ENCODE measurements at places on chromosomes 16 and 17. TPM values are rescaled to one million over a fixed set of nuclear protein-coding genes. Genes with fewer than 3 reads are reported as not detected.

DNA sequence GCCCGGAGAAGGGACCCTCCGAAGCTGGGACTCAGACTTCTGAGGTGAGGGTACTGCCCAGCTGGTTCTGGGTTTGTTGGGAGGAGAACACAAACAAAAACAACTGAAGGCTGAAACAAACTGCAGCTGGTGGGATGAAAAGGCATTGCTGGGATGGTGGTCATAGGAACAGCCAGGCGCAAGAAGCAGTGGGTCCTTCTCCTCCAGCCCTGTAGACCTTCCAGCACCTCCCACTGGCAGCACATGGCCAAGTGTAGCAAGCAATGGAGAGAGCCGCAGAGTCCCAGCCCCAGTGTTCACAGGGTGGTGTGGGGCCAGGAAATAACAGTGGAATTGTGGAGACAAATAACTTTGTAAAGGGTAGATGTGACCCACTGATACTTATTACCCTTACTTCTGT, 48.7 kb upstream of the FOXJ1 start:
- no peaks in the 10 kb centered on the region for H3K27me3 ChIP-seq
- DNase-seq: no peak
- no peak overlapping the region for H3K4me3 ChIP-seq

DNA sequence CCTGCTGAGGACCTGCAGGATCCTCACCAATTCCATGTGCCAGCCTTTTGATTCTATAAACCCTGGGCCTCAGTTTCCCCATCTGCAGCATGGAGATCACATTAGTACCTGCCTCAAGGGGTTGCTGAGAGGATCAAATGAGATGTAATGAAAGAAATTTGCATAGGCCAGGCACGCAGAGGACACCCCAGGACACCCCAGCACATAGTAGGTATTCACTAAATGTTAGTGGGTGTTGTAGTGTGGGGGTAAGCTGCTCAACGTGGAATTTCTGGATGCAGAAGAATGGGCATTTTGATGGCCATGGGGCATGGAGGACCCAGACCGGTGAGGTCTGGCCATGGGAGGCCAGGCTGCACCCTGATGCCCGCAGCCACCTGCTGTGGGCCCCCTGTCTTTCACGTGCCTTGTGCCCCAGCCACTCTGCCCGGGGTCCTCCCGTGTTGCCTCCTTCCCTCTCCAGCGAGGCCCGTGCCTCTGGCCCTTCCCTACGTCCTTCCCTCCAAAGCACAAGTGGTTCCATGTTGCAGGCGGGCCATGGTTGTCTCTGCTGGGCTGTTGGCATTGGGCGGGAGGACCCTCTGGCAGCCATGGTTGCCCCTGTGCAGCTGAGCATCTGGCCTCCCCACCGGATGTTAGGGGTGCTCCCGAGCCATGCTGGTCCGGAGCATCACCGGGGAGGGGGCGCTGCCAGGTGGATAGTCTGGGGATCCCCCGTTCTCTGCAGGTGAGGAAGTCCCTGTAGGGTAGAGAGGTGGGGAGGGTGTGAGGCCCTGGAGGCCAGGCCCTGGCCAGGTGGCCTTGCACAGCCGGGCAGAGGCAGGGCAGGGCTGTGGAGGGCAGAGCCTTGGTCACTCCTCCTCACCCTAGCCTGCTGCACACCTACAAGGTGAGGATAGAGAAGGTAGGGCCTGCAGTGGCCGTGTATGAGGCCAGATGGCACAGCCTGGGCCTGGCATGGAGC, 8.6 kb downstream of the MAP2K3 start:
- DNase-seq: no peak
- H3K4me1 ChIP-seq: peaks cover 28% of the 10 kb centered on the region
- H3K27ac ChIP-seq: no peak overlapping the region
- no peak overlapping the region for H3K4me3 ChIP-seq

DNA sequence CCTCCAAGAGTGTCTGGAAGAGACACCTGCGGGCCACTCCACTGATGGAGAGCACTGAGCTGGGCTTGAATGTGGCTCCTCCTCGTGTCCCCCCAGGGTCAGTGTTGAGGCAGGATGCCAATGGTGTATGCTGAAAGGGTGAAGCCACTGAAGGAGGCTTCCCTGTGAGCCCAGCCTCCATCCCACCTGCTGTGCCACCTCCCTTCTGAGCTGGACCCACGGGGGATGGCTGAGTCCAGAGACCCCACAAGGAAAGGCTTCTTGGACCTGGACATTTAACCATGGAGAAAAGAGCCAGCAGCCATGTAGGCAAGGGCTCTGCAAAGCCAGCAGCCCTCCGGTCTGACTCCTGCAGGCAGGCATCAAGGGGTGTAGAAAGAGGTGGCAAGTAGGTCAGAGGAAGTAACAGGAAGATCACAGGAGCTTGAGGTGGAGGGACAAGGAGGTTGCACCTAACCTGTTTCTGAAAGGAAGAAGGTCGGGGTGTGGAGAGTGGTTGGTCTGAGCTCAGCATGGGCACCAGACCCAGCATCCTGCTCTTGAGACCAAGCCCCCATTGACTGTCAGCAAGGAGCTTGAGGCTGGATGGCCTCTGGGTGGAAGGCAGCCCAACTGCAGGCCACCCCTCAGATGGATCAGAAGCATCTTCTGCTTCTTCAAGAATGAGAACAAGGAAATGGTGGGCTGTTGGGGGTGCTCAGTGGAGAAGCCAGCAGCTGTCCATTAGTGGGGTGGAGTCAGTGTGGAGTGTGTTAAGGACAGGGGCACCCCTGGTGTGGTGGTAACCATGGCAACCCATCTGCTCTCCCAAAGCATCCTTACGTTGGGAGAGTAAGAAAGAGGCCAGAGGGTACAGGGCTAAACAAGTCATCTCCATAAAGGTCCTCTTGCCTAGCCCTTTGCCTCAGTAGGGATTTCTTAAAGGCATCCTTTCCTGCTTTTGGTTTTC, 80.7 kb downstream of the PLD6 start:
- no peak for DNase-seq
- no peak overlapping the region for H3K27ac ChIP-seq
- H3K4me1 ChIP-seq: no peaks in the 10 kb centered on the region
- H3K36me3 ChIP-seq: peaks cover 4% of the 10 kb centered on the region

DNA sequence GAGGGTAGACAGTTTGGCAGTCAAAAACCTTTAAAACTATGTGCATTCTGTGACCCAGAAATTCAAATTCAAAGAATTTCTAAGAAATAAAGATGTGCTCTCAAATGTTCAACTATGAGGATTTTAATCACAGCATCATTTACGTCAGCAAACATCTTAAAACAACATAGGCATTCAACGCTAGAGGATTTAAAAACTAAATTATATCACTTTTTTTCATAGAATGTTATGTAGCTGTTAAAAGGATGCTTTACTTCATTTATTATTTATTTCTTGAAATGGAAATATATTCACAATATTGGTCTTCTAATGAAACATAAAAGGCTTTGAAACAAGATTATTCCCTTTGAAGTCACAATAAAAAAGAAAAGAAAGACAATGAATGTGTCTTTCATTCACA, 3.6 kb downstream of the GLP2R start:
- H3K36me3 ChIP-seq: no peaks in the 10 kb centered on the region
- H3K4me1 ChIP-seq: no peaks in the 10 kb centered on the region
- no peak overlapping the region for H3K27ac ChIP-seq

DNA sequence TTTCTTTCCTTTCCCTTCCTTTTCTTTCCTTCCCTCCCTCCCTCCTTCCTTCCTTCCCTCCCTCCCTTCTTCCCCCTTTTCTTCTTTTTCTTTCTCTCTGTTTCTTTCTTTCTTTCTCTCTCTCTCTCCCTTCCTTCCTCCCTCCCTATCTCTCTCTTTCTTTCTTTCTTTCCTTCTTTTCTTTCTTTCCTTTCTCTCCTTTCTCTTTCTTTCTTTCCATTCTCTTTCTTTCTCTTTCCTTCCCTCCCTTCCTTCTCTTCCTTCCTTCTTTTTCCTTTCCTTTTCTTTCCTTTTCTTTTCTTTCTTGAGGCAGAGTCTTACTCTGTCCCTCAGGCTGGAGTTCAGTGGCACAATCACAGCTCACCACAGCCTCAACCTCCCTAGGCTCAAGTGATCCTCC, 31.0 kb downstream of the DEXI start:
- DNase-seq: no peak
- H3K4me1 ChIP-seq: no peaks in the 10 kb centered on the region
- H3K36me3 ChIP-seq: no peaks in the 10 kb centered on the region
- H3K4me3 ChIP-seq: no peak overlapping the region
- H3K27ac ChIP-seq: no peak overlapping the region
- peaks cover 12% of the 10 kb centered on the region for H3K27me3 ChIP-seq

GRCh38 chr16:24523569-24523968, 15.8 kb upstream of the RBBP6 start:
- no peak overlapping the region for H3K4me3 ChIP-seq
- no peaks in the 10 kb centered on the region for H3K4me1 ChIP-seq
- no peaks in the 10 kb centered on the region for H3K27me3 ChIP-seq

GRCh38 chr17:27542841-27543463, 86.7 kb downstream of the KSR1 start:
- no peak overlapping the region for H3K27ac ChIP-seq
- H3K36me3 ChIP-seq: no peaks in the 10 kb centered on the region
- H3K27me3 ChIP-seq: no peaks in the 10 kb centered on the region
- H3K4me3 ChIP-seq: no peak overlapping the region
- H3K4me1 ChIP-seq: peaks cover 26% of the 10 kb centered on the region
- no peak for DNase-seq

DNA sequence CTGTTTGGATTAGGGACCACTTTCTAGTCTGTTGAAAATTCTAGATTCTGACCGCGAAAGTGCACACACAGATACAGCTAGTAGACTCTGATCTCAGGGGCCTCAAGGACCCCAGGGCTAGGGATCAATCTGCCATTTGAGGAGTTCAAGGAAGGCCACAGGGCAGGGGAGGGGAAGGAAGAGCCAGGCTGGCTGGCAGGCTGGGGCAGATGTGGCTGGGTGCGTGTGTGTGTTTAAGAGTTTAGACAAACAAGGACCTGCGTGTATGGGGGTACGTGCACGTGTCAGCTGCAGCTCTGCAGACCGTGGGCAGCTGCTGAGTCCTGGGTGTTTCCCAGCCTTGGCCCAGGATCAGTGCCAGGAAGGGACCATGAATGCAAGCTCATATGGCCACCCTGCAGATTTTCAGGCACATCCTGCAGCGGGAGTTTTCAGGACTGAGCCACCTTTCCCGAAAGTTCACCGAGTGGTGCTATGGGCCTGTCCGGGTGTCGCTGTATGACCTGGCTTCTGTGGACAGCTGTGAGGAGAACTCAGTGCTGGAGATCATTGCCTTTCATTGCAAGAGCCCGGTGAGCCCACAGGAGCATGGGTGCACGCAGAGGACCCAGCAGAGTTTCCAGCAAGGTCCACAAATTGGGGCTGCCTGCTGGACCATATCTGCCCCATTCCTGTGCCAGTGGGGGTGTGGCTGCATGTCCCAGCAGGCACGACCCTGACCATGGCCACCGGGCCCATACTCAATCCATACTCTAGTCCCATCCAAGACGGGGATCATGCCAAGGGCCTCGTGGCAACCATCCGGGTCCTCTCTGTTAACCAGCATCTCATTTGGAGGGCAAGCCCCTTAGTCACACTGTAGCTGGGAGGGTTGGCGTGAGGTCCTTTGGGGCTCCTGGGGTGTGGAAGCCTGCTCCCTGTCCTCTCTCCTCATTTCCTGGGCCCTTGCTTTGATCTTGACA, 10.6 kb downstream of the TRPV2 start:
- no peak overlapping the region for H3K4me3 ChIP-seq
- H3K36me3 ChIP-seq: no peaks in the 10 kb centered on the region
- no peak for DNase-seq

DNA sequence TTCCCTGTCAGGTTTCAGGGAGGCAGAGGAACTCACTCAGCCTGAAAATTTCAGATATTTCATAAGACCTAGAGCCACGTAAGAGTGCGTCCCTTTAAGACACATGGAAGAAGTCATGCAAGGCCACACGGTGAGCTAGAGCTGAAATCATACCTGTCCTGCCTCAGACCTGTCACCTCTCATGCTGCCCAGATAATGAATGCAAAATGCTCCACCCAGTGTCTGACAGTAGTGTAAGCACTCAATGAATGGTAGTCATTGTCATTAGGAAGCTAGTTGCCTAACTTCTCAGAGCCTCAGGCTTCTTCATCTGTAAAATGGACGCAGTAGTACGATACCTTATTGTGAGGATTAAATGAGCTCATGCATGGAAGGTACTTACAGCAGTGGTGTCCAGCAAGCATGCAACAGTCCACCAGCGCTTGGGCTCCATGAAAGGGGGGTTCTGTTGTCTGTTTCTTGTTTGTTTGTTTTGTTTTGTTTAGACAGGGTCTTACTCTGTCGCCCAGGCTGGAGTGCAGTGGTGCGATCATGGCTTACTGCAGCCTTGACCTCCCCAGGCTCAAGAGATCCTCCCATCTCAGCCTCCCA, 60.7 kb downstream of the WSB1 start:
- H3K27me3 ChIP-seq: no peaks in the 10 kb centered on the region
- no peaks in the 10 kb centered on the region for H3K36me3 ChIP-seq
- H3K4me3 ChIP-seq: peak overlapping the region; percentile 51
- H3K27ac ChIP-seq: peak overlapping the region; percentile 93

DNA sequence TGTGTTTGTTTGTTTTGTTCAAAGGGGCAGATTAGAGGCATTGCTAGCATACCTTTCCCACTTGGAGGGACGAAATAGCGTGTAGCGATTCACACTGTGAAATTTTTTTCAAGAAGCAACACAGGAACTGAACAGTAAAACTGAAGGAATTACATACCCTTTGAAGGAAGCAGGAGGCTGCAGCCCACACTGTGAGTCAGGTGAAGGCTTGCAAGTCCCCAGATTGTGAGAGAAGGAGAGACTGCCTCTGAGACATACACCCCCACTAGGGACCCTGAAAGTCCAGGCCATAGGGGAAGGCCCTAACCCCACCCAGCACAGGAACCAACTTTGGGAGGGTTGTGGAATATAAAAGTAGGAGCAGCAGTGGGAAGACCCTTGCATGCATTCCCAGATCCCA, 69.6 kb upstream of the HS3ST3A1 start:
- no peaks in the 10 kb centered on the region for H3K27me3 ChIP-seq
- no peak for DNase-seq
- H3K4me3 ChIP-seq: no peak overlapping the region
- no peaks in the 10 kb centered on the region for H3K36me3 ChIP-seq

DNA sequence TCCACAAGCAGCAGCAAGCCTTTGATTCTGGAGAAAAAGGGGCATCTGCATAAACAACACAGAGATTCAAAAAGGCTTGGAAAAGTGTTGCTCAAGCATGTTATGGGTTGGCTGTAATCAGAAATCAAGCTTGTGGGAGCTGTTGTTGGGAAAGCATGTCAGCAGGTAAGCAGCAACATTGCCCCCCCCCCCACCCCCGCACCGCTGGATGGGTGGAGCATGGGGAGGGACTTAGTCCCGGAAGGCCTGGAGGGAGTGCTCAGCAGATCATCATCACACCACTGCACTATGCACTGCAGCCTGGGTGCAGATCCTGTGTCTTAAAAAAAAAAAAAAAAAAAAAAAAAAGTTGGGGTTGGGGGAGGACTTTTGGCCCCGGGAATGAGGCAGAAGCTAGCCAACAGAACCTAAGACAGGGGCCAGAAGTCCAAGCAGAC, 16.8 kb upstream of the AKAP1 start:
- no peak overlapping the region for H3K27ac ChIP-seq
- H3K4me1 ChIP-seq: peaks cover 20% of the 10 kb centered on the region

IGF2BP1 gene
- 0.91 TPM for total RNA-seq

COX6A2 gene
- not detected for total RNA-seq

CLDN7 gene
- total RNA-seq: 286 TPM

CACNG4 gene
- not detected for total RNA-seq

RCVRN gene
- not detected for total RNA-seq

MMP28 gene
- 2.6 TPM for total RNA-seq

C17orf100 gene
- total RNA-seq: 0.76 TPM

All from HCT116 (cell line).